Stimulated activated CD4-positive, alpha-beta T cell treated with anti-CD3 and anti-CD28 coated beads, TNF-alpha, amount 100 ng/mL, for 24 hours (primary cell): ENCODE measurements at places on chromosomes 16 and 17.

- no peak for DNase-seq
These were observed 113.4 kb upstream of the SEC14L1 start for GRCh38 chr17:77027271-77027889.

- DNase-seq = no peak
These were observed 1.7 kb downstream of the CTDNEP1 start for GRCh38 chr17:7249830-7250229.

- no peak for DNase-seq
These were observed 43.3 kb upstream of the TMC5 start for GRCh38 chr16:19374402-19374801.

DNA sequence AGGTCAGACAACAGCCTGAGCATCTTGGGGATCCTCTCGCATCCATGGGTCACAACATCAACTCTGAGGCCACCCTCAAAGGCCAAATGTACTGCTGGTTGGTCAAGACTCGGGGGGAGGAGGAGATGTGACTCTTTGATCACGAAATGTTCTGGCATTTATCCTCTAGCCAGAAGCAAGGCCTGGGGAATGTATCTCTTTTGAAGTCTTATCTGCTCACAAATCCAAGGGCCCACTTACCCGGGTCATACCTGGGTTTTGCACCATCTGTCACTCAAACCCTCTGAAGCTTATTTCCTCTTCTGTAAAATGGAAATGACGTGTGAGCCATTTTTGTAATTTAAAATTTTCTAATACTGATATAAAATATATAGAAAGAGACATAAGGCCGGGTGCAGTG is 13.2 kb downstream of the CA7 start:
- no peak for DNase-seq

GRCh38 chr16:78836802-78837491 is 737.5 kb downstream of the WWOX start:
- no peak for DNase-seq

DNA sequence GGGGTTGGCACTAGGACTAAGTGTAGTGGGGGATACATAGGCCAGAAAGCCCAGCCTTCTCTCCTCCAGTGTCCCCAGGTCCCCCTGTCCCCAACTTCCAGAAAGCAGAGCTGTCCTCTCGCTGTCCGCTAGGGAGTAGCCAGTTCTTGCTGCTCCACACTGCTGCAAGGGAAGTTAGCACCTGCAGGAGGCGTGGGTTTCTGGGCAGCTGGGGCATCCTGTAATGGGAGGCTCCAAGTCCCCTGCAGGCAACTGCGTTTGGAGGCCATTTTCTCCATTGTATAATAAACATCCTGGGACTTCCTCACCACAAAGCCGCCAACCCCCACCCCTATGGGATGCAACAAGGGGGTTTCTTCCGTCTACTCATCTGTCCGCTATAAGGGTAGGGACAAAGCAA is 1.7 kb downstream of the RPRML start:
- DNase-seq = no peak

GRCh38 chr16:53605831-53606400 is 97.7 kb downstream of the RPGRIP1L start:
- no peak for DNase-seq

DNA sequence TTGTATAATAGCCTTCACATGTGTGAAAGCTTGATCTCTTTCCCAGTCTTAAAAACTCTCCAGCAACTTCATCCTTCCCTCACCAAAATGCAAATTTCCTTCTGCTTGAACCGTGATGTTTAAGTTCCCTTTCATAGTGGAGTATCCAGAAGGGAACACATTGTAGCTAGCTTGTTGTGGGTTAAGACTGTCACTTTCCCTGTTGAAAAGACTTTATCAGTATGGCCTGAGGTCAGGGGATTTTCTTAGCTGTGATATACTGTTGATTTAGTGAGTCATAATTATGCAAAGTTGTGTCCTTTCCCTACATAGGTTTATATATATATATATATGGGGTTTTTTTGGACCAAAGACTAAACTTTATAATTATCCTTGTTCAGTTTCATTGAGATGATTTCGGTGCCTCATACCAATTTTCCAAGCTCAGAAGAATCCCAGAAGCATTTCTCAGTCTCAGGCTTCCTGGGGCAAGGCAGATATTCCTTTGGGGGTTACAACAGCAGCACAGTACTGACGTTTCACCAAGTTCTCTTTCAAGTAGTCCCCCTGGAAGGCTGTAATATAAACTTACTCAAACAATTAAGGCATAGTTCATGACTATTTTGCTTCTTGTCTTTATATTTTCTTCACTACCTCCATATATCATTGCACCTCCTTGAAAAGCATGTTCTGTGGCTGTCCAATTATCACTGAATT is 35.7 kb downstream of the ESRP2 start:
- no peak for DNase-seq

DNA sequence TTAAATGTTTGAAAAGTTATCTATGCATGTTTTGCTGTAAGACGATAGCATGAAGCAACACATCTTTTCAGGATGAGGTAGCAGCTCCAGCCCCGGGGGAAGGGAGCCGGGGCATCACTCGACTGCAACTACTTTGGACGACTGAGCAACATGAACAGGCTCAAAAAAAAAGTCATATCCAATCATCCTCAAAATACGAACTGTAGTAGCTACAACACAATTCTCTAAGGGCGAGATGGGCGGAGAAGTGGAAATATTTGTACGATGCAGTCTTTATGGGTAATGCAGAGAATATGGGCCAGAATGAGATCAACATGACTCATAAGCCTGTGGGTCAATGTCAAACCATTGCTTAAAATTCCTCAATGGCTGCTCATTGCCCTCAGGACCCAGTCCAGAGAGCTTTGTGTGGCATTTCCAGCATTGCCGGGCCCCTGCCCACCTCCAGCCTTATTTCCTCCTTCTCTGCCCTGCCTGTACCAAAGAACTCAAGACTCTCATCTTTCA is 17.7 kb upstream of the SMURF2 start:
- DNase-seq = no peak

DNA sequence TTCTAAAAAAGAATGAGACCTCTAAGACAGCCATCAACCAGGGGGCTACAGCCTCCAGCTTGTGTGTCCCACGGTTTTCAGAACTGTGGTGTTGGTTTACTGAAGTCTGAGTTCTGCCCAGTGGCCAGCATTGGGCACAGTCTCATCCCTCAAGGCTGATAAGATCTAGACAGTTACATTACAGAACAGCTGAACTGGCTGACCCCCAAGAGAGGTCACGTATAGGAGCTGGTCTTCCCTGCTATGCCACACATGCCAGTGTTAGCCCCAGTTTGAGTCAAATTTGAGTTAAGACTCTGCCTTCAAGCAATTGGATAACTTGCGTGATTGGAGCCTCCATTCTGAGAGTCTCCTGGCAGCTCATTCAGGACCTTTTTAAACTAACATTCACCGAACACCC is 14.8 kb upstream of the NUP93 start:
- no peak for DNase-seq

- DNase-seq = no peak
These were observed 6.3 kb downstream of the BANP start for GRCh38 chr16:87957296-87958094.

DNA sequence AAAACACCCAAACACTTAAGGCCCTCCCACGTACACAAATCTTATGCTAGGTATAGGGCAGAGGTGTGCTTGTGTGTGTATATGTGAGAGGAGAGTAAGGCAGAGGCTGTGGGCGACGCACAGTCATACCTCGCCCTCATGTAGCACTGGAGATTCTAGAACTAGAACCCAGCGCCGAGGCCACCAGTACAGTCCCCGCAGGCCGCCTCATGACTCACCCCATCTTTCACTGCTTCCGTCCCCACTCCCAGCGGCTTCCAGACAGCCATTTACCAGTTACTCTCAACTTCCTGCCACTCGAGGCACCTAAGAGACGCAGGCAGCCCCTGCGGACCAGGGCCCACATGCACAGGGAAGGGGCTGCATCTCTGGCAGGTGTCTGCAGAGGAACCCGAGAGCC is 23.2 kb upstream of the CYTH1 start:
- peak; percentile 48 for DNase-seq

GRCh38 chr17:3965118-3965800 is 1.0 kb upstream of the ATP2A3 start:
- DNase-seq = peak; percentile 70

DNA sequence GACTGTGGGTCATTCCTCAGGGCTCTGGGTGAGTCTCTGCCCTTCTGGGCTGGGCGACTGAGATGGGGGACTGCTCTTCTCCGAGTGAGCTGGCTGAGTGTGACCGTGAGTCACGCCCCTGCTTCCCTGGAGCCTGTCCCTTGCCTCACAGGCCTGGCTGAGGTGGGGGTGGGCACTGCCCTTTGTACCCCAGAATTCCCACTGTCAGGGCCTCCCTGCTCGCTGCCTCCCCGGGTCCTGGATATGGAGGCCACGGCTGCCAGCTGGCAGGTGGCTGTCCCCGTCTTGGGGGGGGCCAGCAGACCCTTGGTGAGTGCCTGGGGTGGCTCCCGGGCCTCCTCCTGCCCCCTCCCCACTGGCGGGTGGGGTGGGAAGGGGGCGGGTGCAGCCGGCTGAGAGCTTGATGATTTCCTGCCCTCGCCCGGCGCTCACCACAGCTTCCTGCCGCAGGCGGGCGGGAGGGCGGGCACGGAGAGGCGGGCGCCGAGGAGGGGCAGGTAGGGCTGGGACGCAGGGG is at the start of gene LAT:
Gene LAT (plus strand): TSS at position 434 of the 517 bp plus-strand sequence. CDS start 366 bp downstream, outside the sequence.
- DNase-seq = peak; percentile 60

DNA sequence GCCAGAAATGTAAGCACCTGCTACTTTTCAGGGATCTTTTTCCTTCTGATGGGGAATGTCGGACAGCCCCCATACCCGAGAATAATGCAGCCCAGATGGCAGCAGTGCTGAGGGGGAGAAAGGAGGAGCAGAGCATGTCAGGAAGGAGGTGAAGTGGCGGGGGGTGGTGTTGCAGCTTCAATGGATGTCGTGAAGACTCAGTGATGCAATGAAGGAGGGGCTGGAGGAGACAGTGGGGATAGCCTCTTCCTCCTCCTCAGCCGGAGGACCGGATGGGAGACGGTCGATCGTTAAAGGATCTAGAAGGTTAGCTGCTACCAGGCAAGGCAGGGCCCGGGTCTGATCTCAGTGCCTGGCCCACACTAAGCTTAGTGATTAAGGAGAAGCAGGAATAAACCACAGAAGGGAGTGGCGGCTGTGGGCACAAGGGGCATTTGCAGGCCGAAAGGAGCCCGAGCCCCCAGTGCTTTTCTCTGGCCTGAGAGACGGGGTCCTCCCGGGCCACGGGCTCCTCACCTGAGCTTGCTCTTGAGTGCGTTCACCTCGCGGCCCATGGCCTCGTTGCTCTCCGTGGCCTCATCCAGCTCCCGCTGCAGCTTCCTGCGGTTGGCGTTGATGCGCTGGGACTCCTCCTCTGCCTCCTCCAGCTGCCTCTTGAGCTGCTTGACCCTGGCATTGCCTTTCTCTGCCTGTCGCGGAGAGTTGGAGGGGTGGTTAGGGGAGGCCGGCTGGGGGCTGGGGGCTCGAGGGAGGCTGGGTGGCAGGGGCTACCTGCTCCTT is 64.5 kb downstream of the NDE1 start:
- DNase-seq = no peak

DNA sequence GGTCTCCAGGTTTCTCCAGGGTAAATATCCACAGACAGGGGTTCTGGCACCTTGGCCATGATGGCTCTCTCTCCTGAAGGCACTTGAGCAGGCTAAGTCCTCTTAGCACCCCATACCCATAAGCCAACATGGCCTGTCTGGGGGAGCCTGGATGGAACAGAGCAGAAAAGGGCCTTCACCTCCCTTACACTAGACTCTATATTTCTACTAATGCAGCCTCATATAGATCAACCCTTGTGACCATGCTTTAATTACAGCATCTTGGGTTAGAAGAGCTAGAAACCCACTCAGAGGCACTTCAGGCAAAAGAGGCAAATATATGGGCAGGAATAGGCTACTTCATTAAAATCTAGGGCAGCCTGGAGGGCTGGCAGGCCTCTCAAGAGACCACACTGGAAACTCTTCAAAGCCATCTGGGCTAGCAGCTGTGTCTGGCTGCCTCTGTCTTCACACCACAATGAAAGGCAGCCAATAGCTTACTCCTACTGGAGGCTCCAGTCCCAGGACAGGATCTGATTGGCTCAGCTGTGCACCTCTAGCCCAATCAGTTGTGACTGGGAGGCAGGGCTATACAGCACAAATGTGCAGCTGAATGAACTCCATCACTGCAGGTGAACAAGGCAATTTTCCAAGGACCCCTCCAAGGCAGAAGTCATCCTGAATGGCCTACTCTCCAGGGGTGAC is 4.7 kb upstream of the CDT1 start:
- no peak for DNase-seq

- DNase-seq = no peak
These were observed 54.3 kb downstream of the KPNA2 start for GRCh38 chr17:68089881-68090280.

DNA sequence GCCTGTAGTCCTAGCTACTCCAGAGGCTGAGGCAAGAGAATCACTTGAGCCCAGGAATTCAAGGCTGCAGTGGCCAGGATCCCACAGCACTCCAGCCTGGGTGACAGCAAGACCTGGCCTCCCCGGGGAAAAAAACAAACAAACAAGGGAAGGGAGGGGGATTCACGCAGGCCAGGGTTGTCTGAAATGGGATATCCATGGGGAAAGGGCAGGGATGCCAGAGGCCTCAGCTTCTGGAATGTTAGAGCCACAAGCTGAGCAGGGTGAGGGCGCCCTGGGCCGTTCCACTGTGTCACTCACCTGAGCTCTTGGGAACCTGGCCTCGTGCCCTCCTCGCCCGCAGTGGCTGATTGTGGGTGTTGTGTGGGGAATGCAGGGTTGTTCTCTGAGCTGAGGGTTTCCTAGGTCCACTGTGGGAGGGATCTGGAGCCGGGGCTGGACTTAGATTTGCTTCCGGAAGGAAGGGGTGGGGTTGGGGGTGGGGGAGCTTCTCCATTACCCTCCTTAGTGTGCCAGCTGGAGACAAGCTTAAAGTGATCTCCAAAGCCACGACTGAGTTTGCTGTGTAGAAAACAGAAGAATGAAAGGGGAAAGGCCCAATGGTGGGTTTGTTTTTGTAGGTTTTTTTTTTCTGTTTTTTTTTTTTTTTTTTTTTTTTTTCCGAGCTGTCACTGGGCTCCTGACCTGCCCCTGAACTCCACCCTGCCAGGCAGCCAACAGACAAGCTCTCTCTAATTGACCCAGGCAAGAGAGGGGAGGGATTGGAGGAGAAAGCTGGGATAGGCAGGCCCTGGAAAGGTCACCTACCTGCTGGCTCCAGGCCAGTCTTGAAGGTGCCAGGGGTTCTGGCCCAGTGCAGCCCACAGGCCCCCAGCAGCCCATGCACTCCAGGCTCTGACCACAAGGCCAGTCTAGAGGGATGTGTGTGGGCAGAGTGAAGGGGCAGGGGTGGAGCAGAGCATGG is at the start of gene SULT1A1:
Gene SULT1A1 (minus strand): TSS at position 414 of the 964 bp plus-strand sequence. CDS start 1,189 bp downstream, outside the sequence.
- DNase-seq = no peak
